ENCODE measurements at places on chromosomes 2 and 18.

DNA sequence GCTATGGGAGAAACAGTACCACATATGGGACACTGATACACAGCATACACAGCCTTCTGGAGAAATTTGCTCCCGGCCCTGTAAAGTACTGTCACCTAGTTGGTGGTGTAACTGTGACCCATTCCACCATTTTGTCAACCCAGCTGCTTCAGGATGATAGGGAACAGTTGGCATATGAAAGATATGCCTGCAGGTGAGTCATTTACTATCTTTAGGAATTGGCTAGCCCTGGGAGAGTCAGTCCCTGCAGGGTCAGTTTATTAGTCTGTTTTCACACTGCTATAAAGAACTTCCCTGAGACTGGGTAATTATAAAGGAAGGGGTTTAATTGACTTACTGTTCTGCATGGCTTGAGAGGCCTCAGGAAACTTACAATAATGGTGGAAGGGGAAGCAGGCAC, 30.0 kb upstream of the PTPRM start:
- DNase-seq, result no peak

DNA sequence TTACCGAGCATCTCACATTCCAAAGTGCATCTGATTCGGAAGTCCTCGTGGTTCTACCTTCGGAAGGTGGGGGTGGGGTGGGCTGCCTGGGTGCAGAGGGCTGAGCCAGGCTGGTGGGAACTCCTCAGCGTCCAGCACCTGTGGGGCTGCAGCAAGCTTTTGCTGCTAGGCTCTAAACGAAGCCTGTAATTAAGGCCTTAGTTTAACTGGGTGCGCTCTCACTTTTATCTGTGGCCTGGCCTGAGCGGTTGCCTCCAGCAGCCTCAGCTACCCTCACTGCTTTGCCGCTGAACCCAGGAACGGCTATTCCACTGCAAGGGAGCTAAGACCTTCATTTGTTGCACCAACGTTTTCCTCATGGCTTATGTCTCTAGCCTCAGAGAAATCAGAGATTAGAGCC, 48.4 kb downstream of the TMEM17 start:
- DNase-seq, result no peak

- DNase-seq, result peak; percentile 42
These were observed 33.7 kb downstream of the EHBP1 start for GRCh38 chr2:62738981-62739936.

GRCh38 chr18:76980663-76981395, 151.8 kb downstream of the MBP start:
- no peak for DNase-seq

- DNase-seq, result no peak
These were observed 66.7 kb downstream of the SKA1 start for GRCh38 chr18:50441501-50441900.

GRCh38 chr2:85646166-85646565, 21.8 kb downstream of the SFTPB start:
- no peak for DNase-seq

- DNase-seq, result no peak
These were observed 98.2 kb downstream of the ZNF521 start for GRCh38 chr18:25253779-25254178.

- peak; percentile 93 for DNase-seq
These were observed 50.8 kb upstream of the UGP2 start for GRCh38 chr2:63790906-63791305.

GRCh38 chr18:45775743-45776142, 49.7 kb upstream of the SIGLEC15 start:
- DNase-seq, result no peak

DNA sequence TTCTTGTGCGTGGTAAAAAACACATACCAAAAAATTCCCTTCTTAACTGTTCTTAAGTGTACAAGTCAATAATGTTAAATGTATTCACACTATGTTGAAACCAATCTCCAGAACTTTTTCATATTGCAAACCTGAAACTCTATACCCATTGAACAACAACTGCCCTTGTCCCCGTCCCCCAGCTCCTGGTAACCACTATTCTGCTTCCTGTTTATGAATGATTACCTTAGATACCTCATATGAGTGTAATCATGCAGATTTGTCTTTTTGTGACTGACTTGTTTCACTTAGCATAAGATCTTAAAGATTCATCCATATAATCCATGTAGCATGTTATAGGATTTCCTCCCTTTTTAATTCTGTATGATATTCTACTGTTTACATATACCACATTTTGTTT, 59.9 kb downstream of the NAT8 start:
- DNase-seq, result no peak

DNA sequence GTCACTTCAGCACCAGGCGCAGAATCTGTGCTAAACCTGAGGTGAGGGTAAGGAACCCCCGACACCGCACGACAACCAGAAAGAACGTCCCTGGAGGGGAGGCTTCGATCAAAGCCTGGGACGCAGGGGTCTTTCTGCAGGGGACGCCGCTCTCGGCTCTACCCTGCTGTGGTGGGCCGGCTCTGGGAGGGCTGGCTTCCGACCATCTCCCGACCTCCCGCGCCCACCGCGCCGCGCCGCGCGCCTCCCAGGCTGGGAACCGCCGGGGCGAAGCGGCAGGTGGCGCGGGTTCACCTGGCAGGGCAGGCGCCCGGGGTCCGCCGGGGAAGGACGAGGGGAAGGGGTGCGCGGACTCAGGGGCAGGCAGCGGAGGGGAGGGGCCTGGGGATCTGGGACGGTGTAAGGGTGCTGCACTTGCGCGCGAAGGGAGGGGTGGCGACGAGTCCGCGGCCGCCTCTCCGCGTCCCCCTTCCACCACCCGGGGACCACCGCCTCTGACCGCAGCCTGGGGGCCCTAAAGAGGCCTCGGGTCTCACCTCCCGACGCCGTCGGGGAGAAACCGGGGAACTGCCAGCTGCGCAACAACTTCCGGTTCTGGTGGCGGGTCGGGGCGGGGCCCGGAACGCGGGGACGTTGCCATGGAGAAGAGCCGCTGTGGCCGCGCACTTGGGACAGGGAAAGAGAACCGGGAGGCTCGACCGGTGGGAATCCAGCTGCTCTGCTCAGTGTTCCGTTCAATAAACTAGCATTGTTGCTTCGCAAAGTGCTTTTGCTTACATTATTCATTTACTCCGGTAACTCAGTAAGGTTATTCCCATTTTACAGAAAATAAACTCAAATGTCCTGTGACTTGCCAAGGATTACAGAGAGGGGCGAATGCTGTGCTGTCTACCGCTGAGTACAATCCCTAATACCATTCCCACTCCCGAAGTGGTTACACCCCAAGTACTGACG, at the start of gene ZNF396:
Gene ZNF396 (minus strand): TSS at position 596 of the 954 bp plus-strand sequence. CDS start 3,045 bp downstream, outside the sequence.
- peak; percentile 91 for DNase-seq

DNA sequence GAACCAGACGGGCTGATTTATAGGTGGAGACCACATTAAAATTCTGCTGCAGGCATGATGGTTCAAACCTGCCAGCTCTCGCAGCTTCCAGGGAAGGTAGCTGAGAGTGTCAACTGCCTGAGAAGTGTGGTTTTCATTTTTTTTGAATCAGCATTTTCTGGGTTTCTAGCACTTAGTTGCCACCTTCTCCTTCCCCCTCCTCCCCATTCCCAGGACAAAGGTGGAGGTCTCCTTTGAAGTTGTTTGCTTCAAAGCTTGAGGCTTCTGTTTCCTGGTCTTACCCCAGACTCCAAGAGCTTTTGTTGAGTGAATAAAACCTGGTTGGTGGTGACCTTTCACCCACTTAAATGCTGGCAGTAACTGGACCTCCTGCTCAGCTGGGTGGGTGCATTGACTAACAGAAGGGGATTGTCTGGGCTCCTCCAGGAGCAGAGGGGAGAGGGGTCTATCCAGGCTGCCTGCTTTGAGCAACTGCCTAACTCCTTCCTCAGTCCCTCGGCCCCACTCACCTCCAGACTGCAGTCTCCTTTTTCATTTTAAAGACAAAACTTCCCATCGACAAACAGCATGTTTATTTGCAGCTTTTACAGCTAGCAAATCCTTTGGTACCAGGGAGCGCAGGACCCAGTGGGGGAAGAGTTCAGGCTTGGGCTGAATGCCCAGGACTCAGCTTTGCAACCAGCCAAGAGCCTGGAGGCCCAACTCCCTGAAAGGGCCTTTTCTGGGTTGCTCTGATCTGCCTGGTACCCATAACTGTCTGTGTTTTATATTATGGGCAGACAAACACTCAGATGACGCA, 3.5 kb downstream of the RHOB start:
- peak; percentile 97 for DNase-seq

DNA sequence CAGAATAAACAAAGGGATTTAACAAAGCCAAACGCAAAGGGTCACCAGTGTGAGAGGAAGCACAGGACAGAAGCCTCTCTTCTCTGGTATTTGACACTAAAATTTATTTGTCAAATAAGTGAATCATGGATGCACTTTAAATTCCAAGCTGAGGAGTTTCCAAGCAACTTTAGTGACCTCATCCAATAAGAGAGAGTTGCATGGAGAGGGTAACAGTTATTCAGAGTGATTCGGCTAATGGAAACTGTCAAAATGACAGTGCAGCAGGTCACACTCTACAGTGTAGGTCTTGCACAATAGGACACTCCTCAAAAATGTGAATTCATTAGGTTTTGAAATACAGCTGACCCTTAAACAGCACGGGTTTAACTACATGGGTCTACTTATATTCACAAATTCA, 103.9 kb upstream of the ACVR1C start:
- no peak for DNase-seq

- DNase-seq, result no peak
These were observed 113.6 kb downstream of the ETAA1 start for GRCh38 chr2:67510745-67511144.

DNA sequence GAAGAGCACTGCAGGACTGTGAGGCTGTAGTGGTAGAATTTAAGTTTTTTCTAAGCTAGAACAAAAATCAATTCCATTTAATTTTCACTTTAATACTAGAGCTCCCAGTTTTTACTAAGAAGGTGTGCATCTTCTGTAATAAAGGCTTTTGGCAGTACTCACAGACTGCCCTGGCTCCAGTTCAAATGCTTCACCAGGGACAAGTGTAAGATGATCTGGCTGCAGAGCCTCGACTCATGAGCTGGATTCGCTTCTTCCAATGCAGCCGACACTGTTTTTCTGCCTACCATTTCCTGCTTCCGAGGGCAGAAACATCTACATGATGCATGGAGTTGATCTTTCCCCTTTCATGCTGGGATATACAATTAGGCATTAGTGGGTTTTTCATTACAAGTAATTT, 87.0 kb downstream of the FARSB start:
- peak; percentile 87 for DNase-seq

DNA sequence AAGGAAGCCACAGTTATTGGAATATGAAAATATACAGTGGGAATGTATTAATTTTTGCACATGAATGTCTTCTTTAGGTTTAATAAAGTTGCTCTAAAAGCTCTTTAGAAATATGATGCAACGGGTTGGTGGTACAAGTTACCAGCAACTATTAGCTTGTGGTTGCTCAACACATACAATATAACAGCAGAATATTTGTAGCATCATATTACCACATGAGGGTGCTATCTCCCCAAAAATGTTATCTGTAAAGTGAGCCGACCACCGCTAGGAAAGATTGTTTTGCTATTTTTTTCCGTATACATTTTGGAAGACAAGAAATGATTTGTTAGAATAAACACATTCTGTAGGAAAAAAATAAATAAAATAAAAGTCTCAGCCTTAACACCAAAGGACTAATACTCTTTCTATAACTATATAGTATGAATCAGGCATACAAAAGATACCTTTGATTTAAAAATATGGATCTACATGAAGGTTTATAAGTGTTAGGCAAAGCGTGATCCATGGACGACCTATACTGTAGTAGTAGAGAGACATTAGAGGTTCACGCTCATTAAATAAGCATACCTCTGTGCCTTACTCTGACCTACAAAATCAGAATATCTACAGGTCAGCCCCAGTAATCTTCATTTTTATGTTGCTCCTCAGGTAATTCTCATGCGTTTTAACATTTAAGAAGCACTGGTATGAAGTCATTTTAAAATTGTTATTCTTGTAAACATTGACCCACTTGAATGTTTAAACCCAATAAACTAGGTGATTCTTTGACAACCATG, 1110.6 kb upstream of the ACVR2A start:
- DNase-seq, result peak; percentile 78

GRCh38 chr18:63981719-63982118, 11.8 kb downstream of the SERPINB8 start:
- no peak for DNase-seq

GRCh38 chr2:196511258-196512168, 128.0 kb upstream of the CCDC150 start:
- DNase-seq, result no peak

- DNase-seq, result no peak
These were observed 192.4 kb upstream of the ERBB4 start for GRCh38 chr2:212730994-212731393.

- no peak for DNase-seq
These were observed 47.5 kb upstream of the LYPD6B start for GRCh38 chr2:148990968-148991367.

DNA sequence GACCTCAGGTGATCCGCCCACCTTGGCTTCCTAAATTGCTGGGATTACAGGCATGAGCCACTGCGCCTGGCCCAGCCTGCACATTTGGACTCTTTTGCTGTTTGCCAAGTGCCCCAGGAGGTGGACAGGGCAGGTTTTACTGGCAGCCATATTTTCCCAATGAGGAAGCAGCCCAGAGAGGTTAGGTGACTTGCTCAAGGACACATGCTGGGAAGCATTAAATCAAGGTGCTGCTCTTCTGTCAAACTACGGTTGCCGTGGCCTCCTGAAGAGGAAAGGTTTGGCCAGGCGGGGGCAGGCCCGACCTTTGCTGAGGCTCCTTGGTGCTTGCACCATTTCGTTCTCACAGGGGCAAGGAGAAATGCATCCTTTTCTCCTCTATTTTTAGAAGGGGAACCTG, 44.0 kb downstream of the DNMT3A start:
- no peak for DNase-seq

DNA sequence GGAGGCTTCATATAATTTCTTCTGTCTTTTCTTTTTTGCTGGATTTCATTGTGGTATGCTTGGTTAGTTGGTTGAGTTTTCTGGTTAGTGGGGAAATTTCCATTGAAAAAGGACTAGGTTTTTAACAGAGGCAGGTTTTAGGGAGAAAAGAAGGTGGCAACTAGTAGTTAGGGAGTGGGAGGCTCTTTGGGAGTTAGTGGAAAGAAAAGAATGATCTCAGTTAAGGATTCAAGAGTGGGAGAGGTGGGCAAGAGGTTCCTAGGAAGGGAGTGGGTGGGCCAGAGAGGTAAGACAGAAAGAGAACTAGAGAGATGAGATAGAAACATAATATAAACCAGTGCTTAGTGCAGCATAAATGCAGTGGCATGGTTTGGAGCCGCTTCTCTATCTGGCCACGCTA, 96.9 kb downstream of the SPTBN1 start:
- no peak for DNase-seq

DNA sequence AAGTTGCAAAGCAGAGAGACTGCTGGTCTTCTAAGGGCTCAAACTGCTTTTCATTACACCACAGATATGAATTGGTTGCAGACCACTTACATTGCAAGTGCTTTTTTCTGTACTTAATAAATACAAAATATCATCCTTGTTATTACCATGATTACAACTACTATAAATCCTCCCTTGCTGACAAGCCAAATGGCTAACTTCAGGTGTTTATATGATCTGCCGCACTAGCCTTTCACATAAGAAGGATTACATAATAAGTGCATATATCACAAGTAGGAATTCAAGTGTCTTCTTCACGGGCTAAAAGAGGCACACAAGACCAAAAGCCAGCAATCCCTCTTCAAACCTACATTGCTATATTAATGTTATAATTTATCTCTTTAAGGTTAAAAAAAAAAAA, 373.0 kb downstream of the ZEB2 start:
- DNase-seq, result no peak

GRCh38 chr18:52536039-52536438, 196.0 kb downstream of the DCC start:
- no peak for DNase-seq

- DNase-seq, result no peak
These were observed 22.2 kb upstream of the MYL1 start for GRCh38 chr2:210337159-210337558.
